ENCODE measurements at places on chromosomes 6 and 20.

DNA sequence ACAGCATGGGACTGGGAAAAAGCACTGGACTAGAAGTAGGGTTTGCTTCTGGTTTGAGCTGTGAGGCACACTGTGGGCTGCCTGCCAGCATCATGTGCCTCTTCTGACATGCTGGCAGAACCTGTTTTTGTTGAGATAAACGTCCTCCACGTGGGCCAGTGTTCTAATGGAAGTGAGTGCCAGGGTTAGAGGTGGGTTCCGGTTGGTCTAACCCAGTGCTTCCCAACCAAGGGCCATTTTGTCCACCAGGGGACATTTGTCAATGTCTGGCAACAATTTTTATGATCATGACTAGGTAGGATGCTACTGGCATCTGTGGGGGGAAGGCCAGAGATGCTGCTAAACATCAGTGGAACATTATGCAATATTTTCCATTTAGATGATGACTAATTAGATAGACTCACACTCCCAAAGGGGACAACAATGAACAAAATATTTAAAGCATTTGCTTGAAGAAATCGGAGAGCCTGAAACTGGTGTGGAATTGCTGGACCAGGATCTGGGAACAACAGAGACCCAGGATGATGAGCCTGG is 7.8 kb upstream of the APMAP start:
- no peak for DNase-seq

GRCh38 chr6:2434912-2435311 is 189.5 kb upstream of the GMDS start:
- no peak for DNase-seq

- peak; percentile 23 for DNase-seq
These were observed 17.5 kb downstream of the LEMD2 start for GRCh38 chr6:33771146-33772081.

DNA sequence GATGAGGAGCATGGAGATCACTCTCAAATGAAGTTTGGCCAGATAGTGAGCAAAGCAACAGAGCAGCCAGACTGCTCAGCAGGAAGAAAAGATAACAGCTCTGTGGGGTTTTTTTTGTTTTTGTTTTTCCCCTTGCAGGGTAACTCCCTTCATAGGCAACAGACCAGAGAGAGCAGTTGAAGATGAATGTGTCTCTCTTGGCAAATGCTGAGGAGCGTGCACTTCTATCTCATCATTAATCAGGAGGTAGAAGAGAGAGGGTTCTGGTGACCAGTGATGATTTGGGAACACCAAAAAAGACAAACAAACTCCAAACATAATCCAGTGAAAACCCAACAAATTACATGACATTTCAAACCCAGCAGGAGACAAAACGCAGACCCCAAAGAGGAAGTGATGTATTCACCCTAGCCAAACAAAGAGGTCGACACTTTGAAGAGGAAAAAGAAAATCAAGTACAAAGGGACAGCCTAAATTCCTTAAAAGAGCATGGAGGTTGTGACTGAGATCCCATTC is 66.2 kb upstream of the RREB1 start:
- no peak for DNase-seq

GRCh38 chr20:63689046-63690002 is 7.1 kb upstream of the TNFRSF6B start:
- no peak for DNase-seq

DNA sequence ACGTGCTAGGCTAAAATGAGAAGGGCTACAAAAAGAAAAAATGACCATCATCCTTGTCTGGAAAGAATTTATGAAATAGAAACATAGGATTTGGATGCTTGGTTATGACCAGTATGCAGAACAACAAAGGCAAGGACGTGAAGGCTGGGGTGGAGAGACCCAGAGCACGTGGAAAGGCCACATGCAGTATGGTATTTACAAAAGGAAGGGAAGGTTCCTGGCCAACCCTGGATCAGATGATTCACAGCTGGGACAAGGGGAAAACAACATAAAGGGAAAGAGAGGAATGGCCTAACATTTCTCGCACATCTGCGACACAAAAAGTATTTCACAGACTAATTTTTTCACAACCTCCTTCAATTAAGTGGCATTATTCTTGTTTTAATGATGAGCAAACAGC is 8.2 kb downstream of the STX7 start:
- DNase-seq: no peak

DNA sequence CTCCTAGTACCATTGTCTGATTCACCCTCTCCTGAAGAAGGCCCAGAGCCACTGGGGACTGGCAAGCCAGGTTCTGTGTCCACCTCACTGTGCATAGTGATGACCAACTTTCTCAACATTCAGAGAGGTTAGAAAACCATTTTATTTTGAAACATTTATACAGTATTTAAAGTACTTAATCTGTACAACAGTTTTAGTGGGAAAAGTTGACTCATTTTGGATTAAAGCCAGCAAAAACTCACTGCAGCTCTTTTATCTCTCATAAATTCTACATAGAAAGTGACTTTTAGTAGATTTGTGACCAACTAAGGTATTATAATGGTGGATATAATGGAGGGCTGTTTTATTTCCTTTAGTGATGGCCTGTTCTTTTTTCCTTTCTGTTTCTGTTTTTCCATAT is 9.7 kb downstream of the TULP4 start:
- no peak for DNase-seq

DNA sequence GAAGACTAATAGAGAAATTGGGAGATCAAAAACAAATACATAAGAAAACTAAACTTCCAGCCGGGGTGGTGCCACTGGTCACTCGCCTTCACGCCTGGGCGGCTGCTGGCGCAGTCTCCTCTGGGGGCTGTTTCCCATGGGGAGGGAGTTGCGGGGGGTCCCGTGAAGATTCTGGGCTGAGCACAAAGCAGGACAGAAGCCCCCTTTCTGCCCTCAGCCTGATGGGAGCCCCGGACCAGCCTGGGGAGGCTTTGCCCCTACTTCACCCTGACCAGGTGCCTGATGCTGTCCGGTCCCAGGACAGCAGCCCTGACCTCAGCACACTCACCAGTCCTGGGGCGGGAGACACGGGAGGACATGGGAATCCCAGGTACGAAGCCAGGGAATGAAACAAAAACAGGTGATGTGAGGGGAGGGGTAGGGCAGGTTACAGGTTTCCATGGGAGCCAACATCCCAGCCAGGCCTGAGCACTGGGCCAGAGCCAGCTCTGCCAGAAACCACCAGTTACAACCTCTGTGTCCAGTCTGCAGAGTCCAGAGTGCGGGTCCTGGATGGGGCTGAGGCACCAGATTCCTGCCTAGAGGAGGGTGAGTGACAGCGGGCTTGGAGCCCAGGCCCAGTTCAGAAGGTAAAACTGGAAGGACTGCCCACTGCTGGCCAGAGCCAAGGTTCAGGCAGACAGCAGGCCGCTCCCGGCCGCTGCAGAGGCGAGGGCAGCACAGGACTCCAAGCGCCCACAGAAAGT is 326.4 kb downstream of the TAF4 start:
- DNase-seq: no peak

DNA sequence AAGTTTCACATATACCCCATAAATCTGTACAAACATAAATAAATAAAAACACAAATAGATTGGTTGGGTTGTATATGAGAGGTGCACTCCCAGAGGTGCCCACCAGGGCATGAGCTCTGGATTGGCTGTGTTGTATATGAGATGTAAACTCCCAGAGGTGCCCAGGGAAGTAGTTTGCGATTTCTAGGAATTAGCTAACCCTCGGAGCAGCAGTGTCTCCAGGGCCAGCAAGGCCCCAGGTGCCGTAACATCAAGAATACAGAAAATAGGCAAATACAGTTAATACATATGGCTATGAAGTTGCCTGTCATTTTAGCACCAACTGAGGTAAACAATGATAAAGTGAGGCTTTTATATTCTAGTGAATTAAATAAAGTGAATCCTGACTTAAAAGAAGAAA is 5.4 kb upstream of the GINM1 start:
- no peak for DNase-seq

- DNase-seq: no peak
These were observed 101.7 kb upstream of the FOXA2 start for GRCh38 chr20:22686097-22686496.

DNA sequence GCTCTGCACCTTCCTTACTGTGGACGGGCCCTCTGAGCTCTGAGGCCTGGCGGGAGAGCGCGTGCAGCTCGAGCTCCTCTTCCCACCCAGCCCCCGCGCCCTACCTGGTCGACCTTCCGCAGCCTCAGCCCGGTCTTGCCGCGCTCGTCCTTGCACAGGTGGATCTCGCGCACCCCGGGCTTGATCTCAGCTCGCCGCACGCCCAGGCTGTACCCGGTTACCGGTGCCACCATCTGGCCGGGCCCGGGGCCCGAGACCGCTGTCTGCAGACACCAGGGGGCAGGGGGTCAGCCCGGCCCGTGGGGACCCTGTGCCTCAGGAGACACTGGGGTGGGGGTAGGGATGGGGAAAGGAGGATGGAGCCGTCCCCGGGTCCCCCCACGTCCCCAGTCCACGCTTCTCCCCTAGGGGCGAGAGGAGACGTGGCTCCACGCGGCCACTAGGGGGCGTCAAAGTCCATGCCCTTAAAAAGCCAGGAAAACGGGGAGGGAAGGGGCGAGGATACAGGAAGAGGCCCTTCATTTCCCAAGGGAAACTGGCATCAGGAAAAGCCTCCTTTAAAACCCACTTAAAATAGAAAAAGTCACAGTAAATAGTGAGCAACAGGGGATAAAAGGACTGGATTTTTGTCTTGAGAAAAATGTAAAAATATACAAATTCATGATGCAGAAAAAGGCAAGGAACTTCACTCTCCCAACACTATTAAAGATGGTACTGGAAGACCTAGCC is 15.5 kb downstream of the SDCBP2 start:
- peak; percentile 25 for DNase-seq

- DNase-seq: no peak
These were observed 97.8 kb downstream of the NOL4L start for GRCh38 chr20:32487381-32487780.

DNA sequence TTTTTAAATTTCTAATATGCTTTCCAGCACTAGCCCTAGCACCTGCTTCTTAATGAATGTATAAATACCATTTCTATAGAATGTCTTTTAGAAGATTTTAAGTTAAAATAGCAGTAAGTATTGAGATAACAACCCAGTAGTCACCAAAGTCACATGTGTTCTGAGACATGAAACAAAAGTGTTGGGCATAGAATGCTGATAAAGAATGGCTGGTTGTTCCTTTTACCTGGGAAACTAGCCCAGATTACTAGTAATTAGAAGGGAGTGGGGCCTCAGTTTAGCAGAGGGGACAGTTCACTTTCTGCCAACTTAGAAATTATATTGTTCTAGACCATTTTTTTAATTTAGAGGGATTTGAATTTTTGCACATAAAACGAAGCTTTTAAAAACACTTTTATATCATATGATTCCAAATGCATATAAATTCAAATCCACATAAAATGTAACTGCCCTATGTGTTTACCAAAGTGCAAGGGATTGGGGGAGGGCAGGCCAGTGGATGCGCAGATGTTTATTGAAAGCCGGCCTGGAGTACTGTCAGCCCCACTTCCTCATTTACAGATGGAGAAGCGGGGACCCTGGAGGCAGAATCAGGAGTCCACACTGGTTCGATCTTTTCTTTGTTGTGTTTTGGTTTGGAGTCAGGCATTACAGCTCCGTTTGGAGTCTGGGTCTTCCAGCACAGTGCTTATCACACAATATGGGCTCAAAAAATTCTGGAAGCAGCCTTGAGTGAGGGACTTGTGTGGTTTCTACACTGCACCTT is 139.8 kb downstream of the ZDHHC14 start:
- no peak for DNase-seq

- DNase-seq: no peak
These were observed 12.5 kb upstream of the ERVFRD-1 start for GRCh38 chr6:11123978-11124377.

DNA sequence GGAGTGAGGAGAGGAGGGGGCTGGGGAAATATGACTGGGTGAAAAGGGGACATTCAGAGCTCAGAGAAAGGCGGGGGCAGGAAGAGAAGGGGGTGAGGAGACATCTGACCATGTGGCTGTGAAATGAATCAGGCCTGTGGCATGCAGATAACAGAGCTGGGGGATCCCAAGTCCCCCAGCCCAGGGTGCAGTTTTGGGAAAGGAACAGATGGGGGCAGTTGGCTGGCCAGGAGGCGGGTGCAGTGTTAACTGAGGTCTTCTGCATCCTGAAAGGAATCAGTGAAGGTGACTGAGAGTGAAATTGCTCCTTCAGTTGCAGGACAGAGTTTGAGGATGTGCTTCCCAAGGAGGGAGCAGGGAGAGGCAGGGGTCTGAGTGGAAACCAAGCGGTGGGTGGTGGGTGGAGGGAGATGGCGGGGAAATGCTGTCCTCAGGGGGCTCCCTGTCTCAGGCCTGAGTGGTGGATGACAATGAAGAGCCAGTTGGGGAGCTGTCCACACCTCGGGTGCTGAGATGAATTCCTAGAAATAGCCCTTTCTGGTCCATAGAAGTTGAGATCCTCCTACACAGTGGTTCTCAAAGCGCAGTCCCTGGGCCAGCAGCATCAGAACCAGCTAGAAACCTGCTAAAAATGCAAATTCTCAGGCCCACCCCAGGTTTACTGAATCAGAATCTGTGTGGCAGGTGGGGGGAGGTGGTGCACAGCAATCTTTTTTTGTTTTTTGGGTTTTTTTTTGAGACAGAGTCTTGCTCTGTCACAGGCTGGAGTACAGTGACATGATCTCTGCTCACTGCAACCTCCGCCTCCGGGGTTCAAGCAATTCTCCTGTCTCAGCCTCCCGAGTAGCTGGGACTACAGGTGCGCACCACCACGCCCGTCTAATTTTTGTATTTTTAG is 26.0 kb upstream of the CCDC167 start:
- no peak for DNase-seq

GRCh38 chr20:56552911-56553629 is 20.0 kb downstream of the FAM209B start:
- DNase-seq: no peak

GRCh38 chr20:58854638-58855471 is 2.3 kb downstream of the GNAS start:
- no peak for DNase-seq

DNA sequence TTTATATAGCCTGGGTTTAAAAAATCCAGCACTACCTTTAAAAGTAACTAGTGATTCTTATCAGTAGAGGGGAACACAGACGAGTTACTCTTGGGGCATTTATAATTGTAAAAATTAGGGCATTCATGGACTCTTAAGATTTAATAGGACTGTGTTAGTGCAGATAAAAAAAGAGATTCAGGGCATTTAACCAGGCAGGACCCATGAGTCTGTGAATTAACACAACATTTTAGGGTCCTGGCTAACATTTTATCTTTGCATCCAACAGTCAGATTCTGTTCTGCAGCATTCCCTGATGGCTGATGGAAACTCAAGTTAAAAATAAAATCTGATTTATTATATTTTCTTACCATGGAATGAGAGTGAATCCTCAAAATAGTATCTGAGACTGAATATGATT is 774.3 kb downstream of the PHF3 start:
- no peak for DNase-seq
